ENCODE measurements at places on chromosomes 6 and 20.

- DNase-seq = no peak
Measured at GRCh38 chr6:122677406-122677805, 67.2 kb downstream of the PKIB start.

- peak; percentile 93 for DNase-seq
Measured at GRCh38 chr20:46013829-46014516, 5.3 kb downstream of the MMP9 start.

- DNase-seq = no peak
Measured at GRCh38 chr6:161710698-161711097, 436.8 kb upstream of the AGPAT4 start.

- DNase-seq = no peak
Measured at GRCh38 chr6:145809785-145810184, 4.8 kb downstream of the FBXO30 start.

- no peak for DNase-seq
Measured at GRCh38 chr6:38415231-38416005, 224.3 kb downstream of the BTBD9 start.

DNA sequence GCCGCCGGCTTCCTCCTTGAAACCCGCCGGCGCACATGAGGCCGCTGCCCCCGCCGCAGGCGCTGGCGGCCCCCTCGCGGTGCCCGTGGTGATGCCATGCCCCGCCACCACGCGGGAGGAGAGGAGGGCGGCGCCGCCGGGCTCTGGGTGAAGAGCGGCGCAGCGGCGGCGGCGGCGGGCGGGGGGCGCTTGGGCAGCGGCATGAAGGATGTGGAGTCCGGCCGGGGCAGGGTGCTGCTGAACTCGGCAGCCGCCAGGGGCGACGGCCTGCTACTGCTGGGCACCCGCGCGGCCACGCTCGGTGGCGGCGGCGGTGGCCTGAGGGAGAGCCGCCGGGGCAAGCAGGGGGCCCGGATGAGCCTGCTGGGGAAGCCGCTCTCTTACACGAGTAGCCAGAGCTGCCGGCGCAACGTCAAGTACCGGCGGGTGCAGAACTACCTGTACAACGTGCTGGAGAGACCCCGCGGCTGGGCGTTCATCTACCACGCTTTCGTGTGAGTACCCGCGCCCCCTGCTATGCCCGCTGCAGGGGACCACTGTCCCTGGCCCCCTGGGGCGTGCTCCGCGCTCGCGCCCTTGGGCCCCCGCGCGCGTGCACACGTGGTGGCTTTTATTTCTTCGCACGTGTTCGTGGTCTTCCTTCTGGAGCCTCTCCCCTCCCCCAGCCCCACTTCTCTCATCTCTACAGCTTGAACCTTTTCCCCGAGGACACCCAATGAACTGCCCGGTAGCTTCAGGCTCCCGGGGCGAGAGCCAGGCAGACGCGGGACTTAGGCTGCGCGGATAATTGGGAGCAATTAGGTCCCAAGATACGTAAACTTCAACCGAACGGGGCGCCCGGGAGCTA, 453 bp downstream of the KCNQ5 start:
- peak; percentile 88 for DNase-seq

DNA sequence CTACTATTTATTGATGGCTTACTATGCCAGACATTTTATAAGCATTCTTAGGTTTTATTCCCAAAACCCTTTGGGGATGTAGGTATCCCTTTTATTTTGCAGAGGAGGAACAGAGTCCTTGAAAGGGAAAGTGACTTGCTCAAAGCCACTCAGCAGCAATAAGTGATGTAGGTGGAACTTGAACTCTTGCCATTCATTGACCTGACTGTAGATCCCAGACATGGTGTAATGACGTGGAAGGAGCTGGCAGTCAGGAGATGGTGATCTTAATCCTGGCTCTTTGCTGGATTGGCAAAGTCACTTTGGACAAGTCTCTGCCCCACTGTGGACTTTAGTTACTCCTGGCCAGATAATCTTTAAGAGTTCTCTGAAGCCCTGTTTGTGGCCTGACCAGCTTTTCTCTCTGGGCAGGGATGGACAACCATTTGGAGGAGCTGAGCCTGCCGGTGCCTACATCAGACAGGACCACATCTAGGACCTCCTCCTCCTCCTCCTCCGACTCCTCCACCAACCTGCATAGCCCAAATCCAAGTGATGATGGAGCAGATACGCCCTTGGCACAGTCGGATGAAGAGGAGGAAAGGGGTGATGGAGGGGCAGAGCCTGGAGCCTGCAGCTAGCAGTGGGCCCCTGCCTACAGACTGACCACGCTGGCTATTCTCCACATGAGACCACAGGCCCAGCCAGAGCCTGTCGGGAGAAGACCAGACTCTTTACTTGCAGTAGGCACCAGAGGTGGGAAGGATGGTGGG, 1.6 kb downstream of the DBNDD2 start:
- no peak for DNase-seq

DNA sequence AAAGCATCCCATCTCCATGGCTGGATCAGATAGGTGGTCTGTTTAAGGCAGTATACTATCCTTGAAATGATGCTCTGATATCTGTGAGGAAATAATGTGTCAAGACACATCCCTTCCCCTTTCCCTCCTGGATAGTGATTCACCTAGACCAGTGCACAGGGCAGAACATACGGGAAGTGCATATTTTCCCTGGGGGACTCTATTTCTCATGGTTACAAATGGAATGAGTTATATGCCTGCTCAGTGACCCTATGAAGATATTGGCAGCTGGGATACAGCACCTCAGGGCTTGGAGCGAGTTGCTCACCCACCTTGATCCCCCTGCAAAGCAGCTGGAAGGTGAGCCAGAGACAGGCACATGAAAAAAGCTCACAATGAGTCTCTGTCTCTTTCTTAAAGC, 67.5 kb upstream of the PRL start:
- DNase-seq = no peak

- no peak for DNase-seq
Measured at GRCh38 chr20:41174782-41175181, 37.4 kb downstream of the PLCG1 start.

DNA sequence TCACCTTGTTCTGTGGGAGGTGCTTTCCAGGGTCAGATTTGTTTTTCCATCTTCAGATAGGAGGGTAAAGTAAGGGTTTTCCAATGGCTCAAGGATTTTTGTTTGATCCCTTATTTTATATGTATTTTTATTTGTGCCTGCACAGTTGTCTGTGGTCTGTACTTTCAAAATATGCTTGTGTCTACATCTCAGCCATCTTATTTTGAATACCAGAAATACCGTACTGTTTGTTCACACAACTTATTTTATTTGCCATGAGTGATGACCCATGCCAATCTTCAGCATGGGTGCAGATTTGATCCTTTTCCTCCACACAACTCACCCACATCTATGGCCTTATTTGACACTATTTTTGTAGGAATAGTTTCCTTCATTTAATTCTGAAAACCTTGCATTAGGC, 72.2 kb upstream of the PTCHD4 start:
- no peak for DNase-seq

GRCh38 chr20:42914302-42914701, 275.4 kb downstream of the PTPRT start:
- no peak for DNase-seq

DNA sequence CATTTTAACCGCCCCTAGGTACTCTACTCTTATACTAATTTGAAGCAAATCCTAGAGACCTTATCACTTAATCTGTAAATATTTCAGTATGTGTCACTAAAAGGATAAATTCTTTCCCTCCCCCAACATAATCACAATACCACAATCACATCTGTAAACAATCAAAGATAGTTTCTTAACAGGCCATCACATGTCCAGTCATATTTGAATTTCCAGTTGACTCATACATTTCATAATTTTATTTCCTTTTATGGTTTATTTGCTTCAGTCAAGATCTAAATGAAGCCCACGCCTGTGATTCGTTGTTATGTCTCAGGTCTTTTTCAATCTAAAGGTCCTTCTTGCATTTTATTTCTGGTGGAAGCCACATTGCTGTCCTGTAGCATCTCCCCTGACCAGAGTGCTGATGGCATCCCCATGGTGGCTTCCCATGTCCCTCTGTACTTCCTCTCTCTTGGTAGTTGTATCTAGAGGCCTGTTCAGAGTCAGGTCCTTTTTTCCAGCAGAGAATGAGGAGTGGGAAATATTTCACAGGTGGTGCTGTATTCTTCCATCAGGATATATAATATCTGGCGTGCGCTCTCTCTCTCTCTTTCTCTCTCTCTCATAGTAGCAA, 128.6 kb upstream of the SLC22A23 start:
- DNase-seq = no peak

DNA sequence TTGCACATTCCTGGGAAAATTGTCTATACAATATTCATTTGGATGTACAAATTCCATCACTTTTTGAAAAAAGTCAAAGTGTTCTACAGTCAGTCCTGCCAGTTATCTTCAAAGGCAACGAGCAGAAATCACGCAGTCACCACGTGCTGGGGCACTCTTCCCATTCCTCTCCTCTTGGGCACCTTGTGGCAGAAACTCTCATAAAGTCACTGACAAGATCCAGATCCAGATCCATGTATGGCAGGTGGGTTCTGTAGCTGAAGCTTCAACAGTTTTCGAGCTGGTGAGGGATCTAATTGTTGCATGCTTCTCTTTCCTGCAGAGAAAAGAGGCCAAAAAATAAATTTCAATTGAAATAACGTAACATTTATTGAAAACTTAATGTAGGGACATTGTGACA, 6.7 kb upstream of the NDRG3 start:
- no peak for DNase-seq

GRCh38 chr6:11983306-11983705, 28.8 kb upstream of the HIVEP1 start:
- DNase-seq = no peak

DNA sequence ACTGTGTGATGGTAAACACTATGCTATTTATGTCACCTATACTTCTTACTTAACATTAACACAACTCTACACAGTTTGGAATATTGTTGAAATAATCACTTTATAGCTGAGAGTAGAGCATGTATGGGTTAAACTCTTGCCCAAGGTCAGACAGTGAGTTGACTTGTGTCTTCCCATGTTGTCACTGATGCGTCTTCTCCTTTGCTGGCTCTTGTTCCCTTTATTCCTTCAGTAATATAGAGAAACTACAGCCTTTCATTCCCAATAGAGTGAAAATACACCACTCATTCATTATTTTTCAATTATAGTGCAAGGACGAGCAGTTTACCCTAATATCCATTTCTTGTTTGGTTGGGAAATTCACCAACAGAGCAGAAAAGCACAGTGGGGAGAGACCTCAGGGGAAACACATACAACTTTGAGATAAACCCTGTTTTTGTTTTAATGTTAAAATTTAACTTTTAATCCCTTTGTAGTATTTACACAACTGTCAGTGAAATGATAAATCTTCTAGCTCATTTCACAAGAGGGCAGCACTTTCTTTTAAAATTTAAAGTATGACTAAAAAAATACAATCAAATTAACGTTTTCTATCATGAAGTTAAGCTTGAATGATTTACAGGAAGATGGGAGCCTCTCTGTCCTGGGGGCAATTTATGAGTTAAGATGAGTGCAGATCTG, 363.0 kb downstream of the UTRN start:
- no peak for DNase-seq

- DNase-seq = no peak
Measured at GRCh38 chr20:24979036-24979960, 13.3 kb downstream of the APMAP start.

GRCh38 chr20:40978761-40979160, 49.9 kb upstream of the TOP1 start:
- DNase-seq = no peak

GRCh38 chr6:162688751-162689345, 38.7 kb downstream of the PRKN start:
- DNase-seq = no peak

GRCh38 chr6:27754408-27754782, 157.8 kb downstream of the OR2B2 start:
- DNase-seq = no peak

- DNase-seq = no peak
Measured at GRCh38 chr20:17320456-17320855, 93.6 kb downstream of the PCSK2 start.

DNA sequence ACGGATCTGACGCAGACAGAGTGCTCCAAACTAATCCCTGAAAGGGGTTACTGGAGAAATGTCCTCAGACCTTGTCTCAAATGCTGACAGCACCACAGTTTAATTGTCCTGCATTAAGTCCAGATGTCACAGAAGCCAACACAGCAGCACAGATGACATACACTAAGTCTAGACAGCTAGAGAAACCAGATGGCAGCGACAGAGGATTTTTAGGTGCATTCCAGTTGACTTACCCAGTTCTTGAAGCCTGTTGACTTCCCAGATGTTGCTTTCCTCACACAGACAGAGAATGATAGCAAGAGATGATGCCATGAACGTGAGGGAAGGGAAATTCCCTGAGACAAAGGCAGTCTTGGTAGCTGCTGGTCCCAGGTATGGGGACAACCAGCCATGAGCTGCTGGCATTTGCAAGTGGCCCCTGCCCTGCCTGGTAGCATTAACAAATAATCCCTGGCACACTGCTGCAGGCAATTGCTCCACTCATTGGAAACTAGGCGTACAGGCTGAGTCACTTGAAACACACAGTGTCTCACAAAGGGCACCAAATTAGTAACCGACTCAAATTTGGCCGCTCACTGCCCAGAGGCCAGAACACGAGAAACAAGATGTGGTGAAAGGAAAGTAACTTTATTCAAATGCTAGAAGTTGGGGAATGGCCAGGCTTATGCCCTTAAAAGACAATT, 52.2 kb downstream of the ADGB start:
- peak; percentile 33 for DNase-seq

DNA sequence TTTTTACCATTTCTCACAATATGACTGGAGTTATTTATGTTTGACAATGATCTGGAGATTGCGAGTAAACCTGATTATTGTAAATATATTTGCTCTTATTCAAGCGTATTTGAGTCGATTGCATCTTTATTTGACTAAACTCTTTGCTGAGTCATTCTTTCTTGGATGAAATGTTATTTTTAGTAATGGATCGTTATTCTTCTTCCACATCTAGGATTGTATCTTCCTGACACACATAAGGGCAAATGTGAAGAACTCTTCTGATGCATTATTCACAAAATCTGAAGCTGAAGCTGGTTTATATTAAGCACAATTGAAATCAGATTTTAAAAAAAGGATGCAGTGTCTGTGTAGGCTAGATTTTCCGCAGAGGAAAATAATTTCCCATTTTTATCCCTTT, 68.2 kb downstream of the SEL1L2 start:
- no peak for DNase-seq

DNA sequence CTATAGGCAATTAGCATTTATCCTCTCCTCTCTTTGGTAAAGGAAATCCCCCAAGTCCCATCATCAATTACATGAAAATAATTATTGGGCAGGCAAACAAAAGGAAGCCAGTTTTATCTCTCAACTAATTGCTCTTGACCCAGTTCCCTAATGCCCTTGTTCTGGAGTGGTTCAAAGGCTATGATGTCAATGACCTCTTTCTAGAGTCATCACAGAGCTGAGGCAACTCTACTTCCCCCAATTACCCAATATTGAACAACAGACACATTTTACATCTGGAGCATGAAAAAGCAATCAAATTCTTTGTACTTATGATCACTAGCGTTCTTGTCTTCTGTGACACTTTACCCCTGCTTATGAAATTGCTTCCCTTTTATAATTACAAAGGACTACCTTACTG, 43.5 kb downstream of the NT5E start:
- DNase-seq = no peak

- peak; percentile 80 for DNase-seq
Measured at GRCh38 chr20:46022411-46023147, 6.4 kb upstream of the SLC12A5 start.

All from NCI-H82 (cell line).